ENCODE measurements at places on chromosomes 1 and 21.

DNA sequence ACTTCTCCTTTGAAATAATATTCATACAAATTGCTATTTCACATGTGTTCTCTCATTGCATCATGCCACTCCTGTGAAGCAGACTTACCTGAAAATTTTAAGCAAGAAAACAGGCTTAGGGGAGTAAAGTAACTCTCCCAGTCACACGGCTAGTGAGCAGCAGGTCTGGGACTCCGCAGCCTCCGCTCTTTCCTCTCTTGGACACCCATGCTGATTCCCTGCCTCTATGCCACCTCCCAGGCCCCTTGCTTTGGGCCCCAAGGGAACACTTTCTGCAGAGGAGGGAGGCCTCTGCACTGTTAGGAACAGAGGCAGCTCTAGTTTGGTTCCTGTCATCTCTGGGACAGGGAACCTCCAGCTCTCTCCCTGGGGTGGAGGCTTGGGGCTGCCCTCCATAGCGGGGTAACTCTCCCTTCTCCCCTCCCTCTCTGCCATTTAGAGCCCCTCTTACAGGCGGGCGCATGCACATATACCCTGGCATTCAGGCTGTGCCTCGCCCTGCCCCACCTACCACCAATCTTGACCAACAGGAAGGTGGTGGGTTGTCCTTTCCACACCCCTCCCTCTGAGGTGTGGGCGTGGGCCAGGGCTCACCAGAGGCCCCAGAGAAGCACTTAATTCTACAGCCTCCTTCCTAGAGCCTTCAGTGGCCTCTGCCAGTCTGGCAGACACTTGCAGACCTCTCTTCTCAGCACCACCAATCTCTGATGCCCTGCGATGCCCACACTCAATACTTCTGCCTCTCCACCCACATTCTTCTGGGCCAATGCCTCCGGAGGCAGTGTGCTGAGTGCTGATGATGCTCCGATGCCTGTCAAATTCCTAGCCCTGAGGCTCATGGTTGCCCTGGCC lies at the start of gene RXFP4:
TSS of gene RXFP4 (plus strand) at position 646 of the 852 bp plus-strand sequence. CDS start at position 718, 72 bp downstream.
- DNase-seq = no peak

DNA sequence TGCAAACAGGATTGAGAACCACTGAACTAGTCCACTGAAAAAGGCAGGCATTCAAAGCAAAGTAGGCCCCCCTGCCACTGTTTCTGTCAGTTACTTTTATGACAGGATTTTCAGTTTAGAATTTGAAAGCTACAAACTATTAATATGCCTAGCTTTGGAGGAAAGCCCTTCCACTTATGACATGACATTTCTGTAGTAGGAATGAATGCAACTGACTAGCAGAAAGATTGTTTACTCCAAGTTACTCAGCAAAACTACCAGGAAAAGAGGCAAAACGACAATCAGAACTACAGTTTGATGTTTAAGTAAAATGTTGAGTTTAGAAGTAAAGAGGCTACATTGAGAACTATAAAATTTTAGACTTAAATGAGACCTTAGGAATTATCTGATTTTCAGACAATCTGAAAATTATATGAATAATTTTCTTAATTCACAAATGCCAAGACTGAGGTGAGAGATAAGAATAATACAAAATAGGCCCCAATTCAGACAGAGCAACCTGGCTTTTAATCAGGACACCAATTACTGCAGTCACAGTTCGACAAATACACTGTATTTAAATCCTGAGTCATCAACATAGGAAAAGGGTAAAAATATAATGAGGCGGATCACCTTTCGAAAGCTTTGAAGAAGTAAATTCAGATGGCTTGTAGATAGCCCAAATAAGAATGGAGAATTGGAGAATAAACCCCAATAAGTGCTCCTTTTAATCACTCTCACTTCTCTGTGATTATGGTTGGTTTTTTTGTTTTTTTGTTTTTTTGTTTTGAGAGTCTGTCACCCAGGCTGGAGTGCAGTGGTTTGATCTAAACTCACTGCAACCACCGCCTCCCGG lies 2.2 kb downstream of the PRKAB2 start:
- DNase-seq = no peak

- DNase-seq = no peak
Measured at GRCh38 chr1:92859400-92860039, 27.7 kb downstream of the RPL5 start.

- no peak for DNase-seq
Measured at GRCh38 chr1:44860891-44861425, 17.9 kb upstream of the PTCH2 start.

DNA sequence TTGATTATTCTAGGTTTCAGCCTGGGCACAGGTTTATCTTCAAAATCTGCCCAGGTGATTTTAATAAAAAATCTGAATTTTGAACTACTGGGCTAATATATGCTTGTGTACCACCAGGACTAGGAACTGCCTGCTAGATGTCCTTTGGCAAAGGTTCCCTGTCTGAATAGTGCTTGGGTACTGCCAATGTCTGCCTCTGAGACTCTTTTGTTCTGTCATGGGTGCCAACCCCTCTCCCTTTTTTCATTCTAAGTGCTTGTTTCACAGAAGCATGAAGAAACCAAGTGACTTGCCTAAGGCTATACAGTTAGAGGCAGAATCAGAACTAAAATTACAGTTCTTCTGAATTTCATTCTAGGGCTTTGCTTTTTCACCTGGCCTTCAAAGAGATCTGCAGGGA lies 106.3 kb upstream of the CACHD1 start:
- DNase-seq = no peak

- no peak for DNase-seq
Measured at GRCh38 chr1:61579802-61580201, 145.1 kb downstream of the TM2D1 start.

- DNase-seq = no peak
Measured at GRCh38 chr21:42237577-42237976, 18.6 kb downstream of the ABCG1 start.

- DNase-seq = no peak
Measured at GRCh38 chr1:95534985-95535384, 301.0 kb downstream of the RWDD3 start.

DNA sequence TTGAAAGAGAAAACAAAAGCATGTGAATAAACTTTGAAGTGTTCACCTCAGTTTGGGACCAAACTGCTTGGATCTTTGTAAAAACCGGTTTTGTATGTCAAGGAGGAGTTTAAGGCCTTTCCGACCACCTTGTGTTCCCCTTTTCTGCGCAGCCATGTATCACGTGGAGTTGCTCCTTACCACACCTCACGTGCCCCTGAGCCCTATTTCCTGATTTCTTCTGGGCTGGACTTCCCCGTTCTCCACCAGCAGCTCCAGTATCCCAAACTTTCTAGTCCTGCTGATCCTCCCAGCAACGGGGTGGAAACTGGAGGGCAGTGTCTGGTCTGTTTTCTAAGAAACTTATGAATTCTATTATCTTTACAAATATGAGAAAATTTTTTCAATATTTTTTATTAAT lies 1.6 kb upstream of the SH3D21 start:
- DNase-seq = no peak

GRCh38 chr21:14956807-14957206 lies 108.0 kb downstream of the NRIP1 start:
- no peak for DNase-seq

- DNase-seq = peak; percentile 88
Measured at GRCh38 chr21:35940074-35940927, 120.0 kb downstream of the SETD4 start.

DNA sequence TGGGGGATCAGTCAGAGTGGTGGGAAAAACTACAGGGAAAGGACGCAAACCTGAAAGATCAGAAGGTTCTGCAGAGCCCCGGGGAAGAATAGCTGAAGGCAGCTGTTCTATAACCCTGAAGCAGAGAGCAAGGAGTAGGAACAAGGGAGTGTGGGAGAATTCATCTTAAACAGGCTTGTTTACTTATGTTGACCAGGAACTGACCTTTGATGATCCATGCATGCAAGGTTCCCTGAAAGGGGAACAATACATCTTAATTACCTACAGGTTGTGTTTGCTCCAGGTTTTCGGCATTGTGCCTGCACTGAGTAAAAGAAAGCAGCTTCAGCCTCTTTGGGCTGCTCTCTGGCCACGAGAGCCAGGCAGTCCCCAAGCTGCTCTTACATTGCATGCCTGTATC lies 18.7 kb upstream of the FAM43B start:
- DNase-seq = no peak

DNA sequence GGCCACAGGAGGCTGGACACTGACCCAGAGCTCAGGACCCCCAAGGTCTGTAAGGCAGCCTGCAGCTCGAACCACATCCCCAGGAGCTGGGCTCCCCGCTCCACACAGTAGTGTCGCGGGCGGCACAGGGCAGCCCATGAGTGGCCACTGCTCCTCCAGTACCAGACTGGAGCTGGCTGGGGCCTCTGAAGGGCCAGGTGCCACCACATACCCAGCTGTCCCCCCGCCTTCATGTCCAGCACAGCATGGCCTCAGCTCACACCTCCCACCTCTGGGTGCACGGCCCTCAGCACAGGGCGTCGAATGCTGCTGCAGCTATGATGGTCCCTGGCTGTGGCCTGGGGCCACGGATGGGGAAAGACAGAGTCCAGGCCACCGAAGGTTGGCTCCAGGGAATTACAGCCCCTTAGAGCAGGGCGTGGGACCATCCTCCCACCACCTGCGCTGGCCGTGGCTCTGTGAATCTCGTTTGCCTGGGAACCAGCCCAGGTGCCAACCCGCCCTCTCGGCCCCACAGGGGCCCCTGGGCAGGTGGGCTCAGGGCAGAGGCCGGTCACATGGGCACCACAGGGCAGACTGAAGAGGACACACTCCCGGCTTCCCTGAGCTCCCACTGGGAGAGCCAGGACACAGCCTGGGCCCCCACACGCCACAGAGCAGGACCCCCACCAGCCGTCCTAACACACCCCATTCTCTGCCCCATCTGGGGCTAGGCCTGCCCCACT lies 2.1 kb upstream of the TNFRSF4 start:
- no peak for DNase-seq

DNA sequence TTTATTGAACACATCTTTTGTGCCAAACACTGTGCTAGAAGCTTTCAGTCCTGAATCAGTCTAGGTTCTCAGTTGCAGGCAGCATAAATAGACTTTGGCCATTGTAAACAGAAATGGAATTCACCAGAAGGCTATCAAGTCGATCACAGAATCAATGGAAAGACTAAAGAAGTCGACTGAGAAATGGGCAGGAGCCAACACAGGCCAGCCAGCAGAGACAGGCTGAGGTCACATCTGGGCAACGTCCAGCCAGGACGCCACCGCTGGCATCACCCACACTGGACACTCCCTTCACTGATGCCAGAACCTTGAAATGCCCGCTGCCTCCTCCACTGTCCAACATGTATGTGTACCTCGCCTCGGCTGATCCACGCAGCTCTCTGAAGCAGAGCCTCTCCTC lies 5.5 kb upstream of the CNTN2 start:
- DNase-seq = no peak

DNA sequence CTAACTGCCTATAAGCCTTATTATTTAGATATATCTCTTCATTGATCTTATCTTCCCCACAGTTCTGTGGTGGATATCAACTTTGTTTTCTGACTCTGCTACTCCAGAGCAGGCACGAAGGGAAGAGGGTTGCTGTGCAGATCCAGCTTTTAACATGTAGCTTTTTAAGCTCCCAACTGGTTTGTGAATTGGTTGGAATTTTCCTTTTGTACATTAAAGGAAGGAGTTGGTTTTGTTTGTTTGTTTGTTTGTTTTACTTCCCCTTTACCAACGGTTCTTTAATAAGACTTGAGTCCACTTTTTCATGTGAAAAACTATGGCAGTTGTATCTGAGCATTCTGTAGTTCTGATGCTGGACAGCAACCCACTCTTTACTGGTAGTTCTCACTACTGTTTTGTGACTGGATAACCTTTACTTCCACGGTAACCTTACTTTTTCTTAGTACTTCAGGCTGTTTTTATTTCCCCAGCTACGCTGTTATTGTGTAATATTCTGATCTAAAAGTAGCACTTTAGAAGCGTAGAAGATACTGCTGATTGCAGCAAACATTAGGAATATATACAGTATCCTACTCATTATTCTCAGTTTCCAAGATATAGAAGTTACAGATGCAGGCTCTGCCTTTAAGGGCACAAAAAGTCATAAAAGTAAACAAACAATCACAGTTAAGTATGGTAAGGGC lies 1.6 kb downstream of the GNPAT start:
- DNase-seq = no peak

DNA sequence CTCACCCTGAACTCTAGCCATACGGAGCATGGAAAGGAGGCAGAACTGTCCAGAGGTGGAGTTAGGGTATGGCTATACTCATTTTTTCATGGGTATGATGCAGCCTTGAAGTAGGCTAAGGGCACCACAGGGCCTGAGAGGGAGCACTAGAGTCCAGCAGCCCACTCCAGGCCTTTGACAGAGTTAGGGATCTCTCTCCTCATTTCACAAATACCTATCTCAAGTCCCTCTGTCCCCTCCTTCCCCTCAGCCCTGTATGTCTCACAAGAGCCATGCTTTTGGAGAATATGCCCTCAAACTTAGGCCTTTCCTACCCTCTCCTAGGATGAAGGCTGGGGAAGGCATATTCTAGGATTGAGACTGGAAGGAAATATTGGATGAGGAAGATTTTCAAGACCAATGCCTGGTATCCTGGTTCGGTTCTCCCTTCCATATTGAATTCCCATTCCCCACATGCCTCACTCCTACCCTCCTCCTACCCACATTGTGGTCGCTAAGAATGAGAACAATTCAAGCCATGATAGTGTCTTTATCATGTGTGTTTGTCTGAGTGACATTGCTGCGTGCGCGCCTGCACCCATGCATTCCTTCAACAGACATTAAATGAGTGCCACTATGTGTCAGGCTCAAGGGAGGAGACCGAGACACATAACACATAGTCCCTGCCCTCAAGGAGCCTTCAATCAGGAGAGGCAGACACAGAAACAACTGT lies 2.6 kb upstream of the NECTIN4 start:
- no peak for DNase-seq

DNA sequence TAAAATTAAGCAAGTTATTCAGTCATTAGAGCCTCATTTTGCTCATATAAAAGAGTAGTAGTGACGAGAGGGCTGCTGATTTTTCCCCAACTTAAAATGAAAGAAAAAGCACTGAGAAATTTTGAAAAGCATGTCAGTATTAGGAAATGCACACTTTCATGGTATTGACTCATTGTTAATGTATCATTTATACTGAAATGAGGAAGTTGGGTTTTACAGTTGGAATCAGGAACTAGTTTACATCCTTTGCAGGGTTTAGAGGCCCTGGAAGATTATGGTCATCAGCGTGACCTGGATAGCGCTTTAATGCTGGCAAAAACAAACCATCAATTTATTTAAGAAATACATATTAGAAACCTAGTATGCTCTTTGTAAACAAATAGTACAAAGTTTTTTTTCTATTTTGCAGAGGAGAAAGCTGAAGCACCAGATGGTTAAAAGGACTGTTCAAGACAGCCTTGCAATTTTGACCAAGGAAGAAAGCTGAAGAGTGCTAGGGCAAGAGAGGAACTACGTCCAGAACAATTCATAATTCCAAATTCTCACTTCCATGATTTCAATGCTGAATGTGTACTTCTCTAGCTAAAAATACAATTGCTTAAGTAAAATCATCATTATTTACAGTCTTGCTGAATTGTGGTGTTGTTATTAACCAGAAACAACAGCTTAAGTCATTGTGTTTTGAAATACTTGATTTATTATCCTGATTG lies 94.8 kb upstream of the SGIP1 start:
- no peak for DNase-seq

DNA sequence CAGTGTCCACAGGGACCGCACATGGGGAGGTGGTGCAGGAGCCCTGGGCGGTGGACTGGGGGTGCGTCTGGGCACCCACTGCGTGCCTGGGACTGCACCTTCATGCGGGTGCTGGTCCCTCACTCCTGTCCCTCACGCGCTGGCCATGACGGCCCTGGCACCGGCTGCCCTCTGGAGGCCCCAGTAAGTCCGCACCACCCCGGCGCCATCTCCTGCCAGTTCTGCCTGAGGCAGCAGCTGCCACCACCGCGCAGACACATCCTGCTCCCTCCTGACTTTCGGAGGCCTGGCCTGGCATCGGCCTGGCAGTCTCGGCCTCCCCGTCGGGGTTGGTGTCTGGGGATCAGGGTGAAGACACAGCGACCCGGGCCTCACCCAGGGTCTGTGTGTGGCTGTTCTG lies 64.8 kb downstream of the MORN1 start:
- DNase-seq = no peak

Measured in NCI-H526 (cell line).